ENCODE measurements at places on chromosomes 5 and 9.

- no peak for DNase-seq
These were observed 4.2 kb downstream of the FREM1 start for GRCh38 chr9:14906000-14906399.

DNA sequence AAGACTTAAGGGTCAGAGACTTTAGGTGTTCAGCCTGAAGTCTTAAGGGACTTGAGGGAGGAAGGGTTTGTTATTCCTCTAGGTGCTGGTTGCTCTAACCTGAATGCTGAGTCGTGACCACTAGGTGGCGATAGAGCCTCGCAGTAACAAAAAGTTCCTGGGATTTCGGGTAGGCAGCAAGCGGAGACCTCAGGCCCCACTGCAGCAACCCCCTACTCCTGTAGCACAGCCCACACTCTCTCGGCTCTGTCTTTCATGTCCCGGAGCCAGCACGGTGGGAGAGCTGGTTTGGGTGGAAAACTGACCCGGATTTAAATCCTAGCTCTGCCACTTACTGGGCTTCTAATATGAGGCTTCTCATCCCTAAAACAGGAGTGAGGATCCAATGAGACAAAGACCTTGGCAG, 100.3 kb upstream of the PANK3 start:
- peak; percentile 18 for DNase-seq

DNA sequence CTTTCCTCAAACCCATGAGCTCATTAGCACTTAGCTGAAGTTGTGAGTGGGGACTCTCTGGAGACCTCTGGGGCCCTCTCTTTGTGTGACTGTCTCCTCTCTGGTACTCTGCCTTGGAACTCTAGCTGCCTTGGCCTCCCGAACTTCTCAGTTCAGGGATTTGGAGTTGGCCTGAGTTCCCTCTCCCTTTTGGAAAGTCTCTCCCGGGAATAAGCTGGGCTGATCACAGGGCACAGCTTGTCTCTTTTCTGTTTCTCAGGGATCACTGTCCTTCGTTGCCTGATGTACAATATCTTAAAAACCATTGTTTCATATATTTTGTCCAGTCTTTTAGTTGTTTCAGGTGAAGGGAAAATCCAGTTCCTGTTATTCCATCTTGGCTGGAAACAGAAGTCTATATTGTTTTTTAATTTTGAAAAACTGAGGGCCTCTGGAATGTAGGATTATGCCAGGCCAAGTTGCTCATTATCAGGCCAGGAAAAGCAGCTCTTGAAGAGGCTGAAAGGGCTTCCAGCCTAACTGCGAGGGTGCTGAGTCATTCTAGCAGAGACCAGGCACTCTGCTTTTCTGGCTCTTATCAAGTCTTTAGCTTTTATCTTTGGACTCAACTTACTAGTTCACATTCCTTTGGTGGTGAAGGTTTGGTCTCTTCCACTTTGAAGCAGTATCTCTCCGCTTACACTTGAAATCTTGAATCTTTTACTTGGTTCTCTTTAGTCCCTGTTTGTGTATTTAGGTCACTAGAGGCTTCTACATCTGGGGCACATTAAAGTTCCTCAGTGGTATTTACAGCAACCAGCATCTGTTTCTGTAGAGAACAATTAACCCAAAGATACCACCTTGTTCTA, 8.4 kb upstream of the RGS3 start:
- no peak for DNase-seq

DNA sequence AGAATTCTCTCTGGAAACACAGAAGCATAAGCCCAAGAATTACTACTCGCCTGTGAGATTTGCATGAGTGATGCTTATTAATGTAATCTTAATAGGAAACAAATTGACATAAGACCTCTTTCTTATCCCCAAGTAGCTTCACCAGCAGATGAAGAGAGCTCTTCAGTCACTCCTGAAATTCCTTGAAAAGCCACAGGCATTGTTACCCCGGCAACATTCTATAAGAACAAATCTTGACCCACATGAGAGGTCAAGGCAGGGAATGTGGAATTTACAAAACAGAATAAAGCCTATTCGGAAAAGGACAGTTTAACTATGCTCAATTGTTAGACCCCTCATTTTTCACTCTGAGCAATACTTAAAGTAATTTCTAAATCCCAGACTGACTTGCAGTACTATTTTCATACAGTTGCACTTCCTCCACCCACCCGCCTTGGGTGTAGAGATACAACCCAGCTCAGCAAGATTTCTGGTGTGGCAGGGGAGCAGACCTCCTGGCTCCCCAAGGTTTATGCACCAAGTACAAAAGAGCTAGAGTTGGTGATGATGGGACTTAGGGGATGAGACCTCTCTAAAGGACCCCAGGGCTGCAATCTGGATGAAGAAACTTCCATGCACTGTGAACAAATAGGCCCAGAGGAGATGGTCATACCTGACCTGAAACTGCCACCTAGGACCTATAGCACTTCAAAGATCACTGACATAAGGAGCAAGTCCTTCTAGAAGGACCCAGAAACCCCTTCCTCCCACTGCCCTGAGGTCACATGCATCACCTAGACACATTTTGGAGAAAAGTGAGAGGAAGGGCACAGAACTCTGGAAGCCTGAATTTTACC, 242.1 kb downstream of the ZNF608 start:
- no peak for DNase-seq

DNA sequence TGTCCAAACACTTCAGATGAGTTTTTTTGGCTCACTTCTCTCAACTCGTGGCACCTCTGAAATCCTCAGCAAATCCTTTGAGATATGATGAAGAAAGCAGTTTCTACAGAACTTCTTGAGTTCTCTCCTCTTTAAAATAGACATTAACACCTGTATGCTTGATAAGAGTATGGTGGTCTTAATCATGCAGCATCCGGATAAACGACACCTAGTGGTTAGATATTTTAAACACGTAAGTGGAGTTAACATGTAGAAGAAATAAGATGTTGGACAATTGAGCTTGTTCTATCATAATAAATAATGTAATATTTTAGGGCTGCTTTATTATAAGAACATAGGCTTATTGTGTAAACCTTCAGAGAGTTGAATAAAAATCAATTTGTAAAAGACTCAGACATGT, 324.8 kb downstream of the CYLC2 start:
- DNase-seq = no peak

- no peak for DNase-seq
These were observed 233.2 kb downstream of the ROR2 start for GRCh38 chr9:91716815-91717214.

DNA sequence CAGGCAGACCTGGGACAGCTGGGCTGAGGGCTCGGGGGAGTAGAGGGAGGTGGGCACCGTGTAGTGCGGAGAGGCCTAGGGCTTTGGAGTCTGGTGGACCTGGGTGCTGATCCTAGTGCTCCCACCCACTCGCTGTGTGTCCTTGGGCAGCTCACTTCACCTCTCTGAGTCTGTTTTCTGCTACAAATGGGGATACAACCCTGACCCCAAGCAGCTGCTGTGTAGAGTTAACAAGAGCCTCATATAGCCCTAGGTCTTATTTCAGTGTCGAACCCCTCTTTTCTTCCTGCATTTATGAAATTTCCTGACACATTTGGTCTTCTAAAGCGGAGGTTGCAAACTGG, 16.4 kb downstream of the ERGIC1 start:
- no peak for DNase-seq
